ENCODE measurements at places on chromosomes 6 and 20.
A peak's percentile ranks its signal among the peaks of the same experiment; 100 is the strongest.

GRCh38 chr20:32634041-32634805, 39.5 kb downstream of the C20orf203 start:
- DNase-seq, result no peak

- no peak for DNase-seq
Observed at GRCh38 chr20:60060593-60060992, 102.4 kb downstream of the CDH26 start.

GRCh38 chr20:18288749-18289267, 481 bp downstream of the ZNF133 start:
- no peak for DNase-seq

DNA sequence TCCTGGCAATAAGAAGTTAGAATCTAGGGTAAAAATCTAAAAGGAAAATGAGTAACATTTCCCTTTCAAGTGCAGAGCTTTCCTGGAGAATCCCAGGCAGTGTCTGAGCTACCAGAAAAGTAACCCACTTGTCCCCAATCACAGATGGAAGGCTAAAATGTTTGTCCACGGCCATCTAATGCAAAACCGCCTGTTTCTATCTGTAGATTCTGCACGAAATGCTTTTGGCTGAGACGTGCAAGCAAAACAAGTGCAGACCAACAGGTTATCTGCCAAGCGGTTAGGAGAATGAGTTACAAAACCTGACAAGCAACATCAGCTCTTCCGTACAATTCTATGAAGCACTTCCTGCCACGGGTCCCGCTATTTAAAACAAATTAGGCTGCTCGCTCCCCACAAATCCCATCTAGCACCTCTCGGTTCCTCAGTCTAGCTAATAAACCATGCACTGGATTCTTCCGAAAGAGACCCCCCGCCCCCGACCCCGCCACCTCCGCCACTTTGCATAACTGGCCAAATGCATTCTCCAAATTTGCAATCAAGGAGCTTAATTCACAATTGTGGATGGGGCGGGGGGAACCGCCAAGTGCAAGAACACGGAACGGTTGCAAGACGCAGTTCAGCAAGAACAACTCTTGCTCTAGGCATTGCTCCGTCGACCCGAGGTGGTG, 1.4 kb downstream of the ELOVL5 start:
- DNase-seq, result no peak

GRCh38 chr6:158868890-158869825, 50.0 kb upstream of the EZR start:
- DNase-seq, result peak; percentile 80

DNA sequence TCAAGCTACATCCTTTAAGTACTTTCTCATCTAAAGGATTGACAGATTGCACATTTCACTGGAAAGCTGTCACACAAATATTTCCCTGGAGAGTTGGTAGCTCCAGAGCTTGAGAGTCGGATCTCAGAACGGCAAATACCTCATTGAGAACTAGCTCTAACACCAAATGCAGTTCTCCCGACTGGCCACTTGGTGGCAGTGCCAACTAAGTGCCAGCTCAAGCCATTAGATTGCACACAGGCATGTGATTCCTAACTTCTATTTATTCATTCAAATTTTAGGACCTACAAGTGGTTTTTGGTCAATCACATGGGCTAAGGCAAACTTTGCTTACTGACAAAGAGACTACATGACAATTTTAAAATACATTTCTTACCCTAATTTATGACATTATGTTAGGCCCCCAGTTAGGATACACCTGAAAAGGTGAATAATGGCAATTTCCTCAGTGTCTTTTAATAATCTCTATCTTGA, 7.9 kb upstream of the MCHR2 start:
- DNase-seq, result no peak

DNA sequence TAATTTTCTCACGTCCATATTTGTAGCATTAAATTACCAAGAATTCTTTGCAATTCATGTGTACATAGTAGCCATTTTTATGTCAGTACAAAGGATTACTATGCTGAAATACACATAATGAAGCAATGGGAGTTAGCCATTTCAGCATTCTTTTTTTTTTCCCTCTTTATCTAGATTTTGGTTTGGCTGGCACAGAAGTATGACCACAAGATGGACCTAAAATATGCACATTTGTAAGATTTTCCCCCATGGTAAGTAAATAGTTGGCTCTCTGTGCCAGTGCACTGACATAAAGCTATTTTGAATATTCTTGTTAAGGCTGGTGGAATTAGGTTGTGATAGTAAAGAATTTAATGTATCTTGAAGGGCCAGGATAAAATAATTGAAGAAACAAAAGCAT, 486.1 kb upstream of the BTBD3 start:
- no peak for DNase-seq

DNA sequence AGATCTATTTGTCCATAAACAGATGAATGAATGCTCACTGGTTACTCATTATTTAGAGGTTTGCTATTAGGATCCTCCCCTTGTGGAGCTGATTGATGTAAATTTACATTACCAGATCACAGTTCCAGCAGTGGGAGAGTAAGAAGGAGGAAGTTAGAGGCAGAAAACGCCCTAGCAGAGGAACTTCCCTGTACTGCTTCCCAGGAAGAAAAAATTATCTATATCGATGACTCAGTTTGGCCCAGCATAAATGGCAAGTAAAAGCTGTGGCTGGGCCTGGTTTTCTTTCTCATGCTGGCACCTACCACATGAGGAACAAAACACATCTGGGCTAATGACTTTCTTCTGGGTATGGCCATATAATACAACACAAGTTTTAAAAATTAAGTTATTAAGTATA, 35.7 kb downstream of the DNAAF9 start:
- no peak for DNase-seq

GRCh38 chr6:47437592-47437991, 40.0 kb upstream of the CD2AP start:
- DNase-seq, result no peak

- DNase-seq, result no peak
Observed at GRCh38 chr6:157909282-157909664, 72.4 kb upstream of the SYNJ2 start.

- no peak for DNase-seq
Observed at GRCh38 chr20:24388828-24389380, 80.5 kb upstream of the SYNDIG1 start.

DNA sequence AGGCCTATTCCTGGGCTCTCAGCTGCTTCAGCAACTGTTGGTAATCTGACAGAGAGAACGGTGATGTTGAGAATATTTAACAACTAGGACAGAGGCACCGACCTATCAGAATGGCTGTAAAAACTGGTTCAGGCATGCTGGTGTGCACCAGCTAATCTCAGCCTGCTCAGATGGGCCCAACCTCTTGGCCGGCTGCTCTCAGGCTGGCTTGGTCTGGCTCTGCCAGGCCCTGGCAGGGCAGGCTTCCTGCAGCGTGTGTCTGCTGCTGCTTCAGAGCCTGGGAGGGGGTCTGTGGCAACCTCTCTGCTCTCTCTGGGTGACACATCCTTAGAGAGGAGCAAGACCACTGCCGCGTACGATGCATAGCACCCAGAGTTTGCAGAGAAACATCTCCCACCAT, 4.8 kb downstream of the SLC2A12 start:
- no peak for DNase-seq

DNA sequence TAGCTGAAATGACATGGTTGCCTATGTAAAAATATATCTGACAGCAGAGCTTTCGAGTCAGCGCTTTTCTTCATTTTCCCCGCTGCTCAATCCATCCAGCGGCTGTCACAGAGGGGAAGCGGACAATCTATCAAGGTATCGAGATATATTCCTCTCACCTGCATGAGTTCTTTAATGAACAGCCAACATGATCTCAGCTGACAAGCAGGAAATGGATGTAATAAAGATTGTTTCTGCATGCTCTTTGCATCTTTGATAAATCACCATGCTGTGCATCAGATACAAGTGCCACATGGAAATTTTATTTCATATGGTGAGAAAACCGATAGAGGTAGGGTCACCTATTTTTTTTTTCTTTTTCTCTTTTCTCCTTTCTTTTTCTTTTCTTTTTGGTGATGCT, 602.3 kb upstream of the MMS22L start:
- no peak for DNase-seq

DNA sequence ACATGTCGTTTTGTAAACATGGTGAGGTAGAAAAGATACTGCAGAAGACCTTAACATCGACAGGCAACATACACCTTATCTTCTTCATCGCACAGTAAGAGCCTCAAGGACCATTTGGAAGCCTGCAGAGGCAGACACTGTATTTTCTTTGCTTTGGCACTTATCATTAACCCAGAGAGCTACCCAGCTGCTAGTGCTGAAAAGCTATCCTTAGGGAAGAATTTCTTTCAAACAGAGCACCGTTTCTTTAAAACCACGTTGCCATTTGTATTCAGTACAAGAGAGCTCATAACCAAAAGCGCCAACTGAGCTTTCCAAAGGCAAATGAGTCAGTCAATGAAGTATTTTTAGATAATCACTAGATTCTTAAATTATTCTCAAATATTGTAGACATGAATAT, 306.6 kb downstream of the EPM2A start:
- no peak for DNase-seq

- no peak for DNase-seq
Observed at GRCh38 chr6:132703936-132704335, 9.9 kb downstream of the VNN1 start.

- no peak for DNase-seq
Observed at GRCh38 chr20:34713194-34713943, 9.2 kb downstream of the TP53INP2 start.

- DNase-seq, result no peak
Observed at GRCh38 chr6:43948527-43949485, 178.4 kb downstream of the MRPL14 start.

DNA sequence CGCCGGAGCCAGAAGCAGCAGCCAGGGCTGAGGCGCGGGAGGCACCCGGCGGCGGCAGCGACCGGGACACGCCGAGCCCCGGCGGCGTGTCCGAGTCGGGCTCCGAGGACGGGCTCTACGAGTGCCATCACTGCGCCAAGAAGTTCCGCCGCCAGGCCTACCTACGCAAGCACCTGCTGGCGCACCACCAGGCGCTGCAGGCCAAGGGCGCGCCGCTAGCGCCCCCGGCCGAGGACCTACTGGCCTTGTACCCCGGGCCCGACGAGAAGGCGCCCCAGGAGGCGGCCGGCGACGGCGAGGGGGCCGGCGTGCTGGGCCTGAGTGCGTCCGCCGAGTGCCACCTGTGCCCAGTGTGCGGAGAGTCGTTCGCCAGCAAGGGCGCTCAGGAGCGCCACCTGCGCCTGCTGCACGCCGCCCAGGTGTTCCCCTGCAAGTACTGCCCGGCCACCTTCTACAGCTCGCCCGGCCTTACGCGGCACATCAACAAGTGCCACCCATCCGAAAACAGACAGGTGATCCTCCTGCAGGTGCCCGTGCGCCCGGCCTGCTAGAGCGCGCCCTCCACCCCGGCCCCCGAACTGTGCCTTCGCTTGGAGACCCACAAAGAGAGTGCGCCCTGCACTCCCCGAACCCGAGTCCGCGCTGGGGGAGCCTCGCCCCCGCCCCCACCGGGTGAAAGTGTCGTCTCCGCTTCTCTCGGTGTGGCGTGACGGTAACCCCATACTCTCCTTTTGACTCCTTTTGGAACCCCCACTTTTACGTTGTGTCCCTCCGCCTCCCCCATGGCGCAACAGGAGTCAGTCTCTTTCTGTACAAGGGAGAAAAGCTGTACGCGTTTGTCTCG, 1.6 kb downstream of the INSM1 start:
- DNase-seq, result no peak

DNA sequence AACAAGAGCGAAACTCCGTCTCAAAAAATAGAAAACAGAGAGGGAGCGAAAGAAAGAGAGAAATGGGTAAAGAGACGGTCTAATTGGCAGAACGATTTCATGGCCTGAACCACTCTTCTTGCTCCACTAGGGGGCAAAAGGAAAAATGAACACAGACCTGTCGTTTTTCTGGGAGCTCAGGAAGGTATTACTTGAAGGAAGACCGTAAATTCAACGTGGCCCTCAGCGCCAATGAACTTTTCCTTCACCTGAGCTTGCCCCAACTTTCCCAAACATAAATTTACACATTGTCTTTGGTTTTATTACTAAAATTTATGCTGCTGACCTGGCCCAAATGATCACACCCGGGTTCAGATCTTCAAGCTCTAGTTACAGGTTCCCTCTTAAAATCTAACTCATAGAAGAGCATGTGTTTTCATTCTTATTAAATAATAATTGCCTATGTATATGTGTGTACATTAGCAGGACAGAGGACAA, 67.3 kb downstream of the ATP9A start:
- no peak for DNase-seq

GRCh38 chr6:13560651-13561044, 13.8 kb upstream of the SIRT5 start:
- DNase-seq, result no peak

DNA sequence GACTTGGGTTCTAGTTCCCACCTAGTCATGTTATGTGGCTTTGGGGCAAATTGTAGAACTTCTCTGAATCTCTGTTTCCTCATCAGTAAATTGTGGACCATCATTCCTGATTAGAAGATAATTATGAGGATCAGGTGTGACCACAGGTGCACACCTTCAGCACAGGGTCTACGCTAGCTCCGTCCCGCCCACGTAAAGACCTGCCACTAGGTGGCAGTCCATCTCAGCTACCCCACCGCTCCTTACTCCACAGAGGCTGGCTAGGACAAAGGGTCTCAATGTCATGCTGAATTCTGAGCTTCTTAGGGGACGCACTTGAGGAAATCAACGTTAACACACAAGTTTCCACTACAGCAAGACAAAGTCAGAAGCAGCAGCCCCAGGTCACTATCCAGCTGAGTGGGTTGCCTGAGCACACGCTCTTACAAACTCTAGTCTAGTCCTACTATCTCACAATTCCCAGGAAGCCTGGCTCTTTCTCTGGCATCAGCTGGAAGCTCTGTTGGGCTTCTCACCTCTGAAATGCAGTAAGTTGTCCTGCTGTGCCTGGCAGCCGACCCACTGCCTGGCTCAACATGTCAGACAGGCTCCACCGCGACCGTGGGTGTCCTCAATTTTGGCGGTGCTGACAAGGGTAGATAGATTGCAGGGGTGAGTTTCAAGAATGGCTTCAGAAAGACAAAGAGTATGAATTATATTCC, 2.0 kb upstream of the PLCG1 start:
- DNase-seq, result no peak

- no peak for DNase-seq
Observed at GRCh38 chr20:37277253-37277593, 12.2 kb upstream of the MANBAL start.

- no peak for DNase-seq
Observed at GRCh38 chr6:12947967-12948366, 231.4 kb downstream of the PHACTR1 start.

GRCh38 chr20:49833483-49833882, 20.9 kb downstream of the SLC9A8 start:
- no peak for DNase-seq

GRCh38 chr6:33091957-33092356, 16.2 kb downstream of the HLA-DPB1 start:
- DNase-seq, result no peak

DNA sequence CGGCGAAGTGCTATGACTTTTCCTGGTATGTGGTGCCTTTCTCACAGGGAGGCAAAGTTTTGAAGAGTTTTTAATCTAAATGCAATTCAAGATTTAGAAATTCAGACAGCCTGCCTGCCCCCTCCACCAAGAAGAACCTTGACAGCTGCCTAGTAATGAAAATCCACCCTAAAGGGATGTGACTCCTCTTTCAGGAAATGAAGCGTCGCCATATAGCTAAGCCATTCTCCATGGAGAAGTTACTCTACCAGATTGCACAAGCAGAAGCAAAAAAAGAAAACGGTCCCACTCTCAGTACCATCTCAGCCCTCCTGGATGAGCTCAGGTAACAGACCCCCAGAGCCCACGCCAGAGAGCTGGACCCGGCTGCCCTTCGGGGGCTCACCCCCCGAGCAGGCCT, 150.1 kb downstream of the DTNBP1 start:
- no peak for DNase-seq
